ENCODE measurements at places on chromosomes 12 and 14.
A peak's percentile ranks its signal among the peaks of the same experiment; 100 is the strongest.

GRCh38 chr12:52041695-52042123 lies 9.5 kb upstream of the NR4A1 start:
- no peak for DNase-seq

DNA sequence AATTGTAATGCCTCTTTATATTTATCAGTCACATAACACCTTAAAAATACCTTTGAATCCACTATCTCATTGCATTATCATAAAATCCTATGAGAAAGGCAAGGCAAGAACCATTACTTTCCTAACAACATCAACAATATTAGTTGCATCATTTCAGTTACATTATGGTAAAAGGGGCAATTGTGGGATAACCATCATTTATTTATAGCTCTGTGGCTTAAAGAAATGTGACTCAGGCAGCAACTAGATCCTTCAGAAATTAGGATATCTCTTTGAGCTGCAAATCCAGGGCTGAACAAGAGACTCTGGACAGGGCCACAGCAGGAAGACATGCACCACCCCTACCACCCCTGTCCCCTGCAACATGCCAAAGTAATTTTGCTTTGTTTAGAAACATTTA lies 36.4 kb downstream of the EPS8 start:
- DNase-seq, result no peak

- DNase-seq, result no peak
These were observed 94.4 kb downstream of the CHGA start for GRCh38 chr14:93017301-93017797.

GRCh38 chr14:70666361-70666686 lies 24.6 kb downstream of the TTC9 start:
- DNase-seq, result peak; percentile 51

DNA sequence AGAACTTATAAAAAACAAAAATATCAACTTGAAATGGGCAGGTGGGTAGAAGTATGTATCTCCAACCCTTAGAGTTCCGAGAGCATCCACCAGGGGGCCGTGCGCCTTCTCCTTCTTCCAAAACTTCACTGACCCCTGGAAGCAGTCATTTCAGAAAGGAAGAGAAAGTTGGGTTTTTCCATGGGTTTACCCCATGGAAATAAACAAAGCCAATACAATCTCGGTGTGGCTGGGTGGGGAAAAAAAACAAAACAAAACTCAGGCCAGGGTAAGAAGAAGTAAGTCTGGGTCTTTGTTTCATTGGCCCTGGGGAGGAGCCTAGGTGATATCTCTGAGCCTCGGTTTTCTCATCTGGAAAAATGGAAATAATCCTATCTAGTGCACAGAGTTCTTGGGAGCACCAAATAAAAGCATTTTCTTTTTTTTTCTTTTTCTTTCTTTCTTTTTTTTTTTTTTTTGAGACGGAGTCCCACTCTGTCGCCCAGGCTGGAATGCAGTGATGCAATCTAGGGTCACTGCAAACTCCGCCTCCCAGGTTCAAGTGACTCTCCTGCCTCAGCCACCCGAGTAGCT lies 33.6 kb upstream of the HNF1A start:
- DNase-seq, result peak; percentile 62

GRCh38 chr14:75428230-75429104 lies 645 bp downstream of the JDP2 start:
- DNase-seq, result no peak

DNA sequence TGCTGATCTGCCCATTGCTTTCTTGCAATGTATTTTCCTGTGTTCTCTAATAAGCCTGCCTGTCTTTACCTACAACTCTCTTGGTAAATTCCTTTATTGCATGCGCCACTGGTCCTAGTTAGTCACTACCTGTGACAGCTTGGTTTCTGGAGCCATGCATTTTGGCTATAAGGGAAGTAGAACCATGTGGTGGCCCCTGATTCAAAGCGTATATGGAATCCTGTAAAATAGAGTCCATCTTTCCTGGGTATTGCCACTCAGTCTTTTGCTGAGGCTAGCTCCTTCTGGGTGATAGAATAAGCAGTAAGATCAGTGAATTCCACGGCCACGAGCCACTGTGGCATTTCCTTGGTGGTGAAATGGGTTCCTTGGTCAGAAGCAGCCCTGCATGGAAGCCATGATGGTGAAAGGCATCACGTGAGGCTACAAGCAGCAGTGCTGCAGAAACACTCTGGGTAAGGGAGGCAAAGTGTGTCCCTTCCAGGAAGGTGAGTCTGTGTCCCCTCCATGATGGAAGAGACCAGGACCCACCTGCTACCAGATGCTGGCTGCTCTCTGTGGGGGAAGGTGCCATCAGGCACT lies 19.6 kb downstream of the TNFAIP2 start:
- no peak for DNase-seq

DNA sequence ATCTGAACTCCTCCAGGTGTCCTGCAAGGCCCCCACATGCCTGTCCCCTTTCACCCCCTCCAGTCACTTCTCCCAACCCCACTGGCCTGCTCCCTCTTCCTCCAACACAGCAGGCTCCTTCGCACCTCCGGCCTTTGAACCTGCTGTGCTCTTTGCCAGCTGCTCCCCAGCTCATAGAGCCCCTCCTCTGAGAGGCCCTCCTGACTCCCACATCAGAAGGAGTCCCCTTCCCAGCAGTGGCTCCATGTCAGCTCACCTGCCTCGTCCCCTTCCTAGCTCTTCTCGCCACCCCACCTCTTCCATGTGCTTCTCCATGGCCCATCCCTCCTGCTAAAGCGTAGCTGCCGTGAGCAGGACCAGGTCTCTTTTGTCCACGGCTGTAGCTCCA lies 22.1 kb downstream of the SCARB1 start:
- no peak for DNase-seq

DNA sequence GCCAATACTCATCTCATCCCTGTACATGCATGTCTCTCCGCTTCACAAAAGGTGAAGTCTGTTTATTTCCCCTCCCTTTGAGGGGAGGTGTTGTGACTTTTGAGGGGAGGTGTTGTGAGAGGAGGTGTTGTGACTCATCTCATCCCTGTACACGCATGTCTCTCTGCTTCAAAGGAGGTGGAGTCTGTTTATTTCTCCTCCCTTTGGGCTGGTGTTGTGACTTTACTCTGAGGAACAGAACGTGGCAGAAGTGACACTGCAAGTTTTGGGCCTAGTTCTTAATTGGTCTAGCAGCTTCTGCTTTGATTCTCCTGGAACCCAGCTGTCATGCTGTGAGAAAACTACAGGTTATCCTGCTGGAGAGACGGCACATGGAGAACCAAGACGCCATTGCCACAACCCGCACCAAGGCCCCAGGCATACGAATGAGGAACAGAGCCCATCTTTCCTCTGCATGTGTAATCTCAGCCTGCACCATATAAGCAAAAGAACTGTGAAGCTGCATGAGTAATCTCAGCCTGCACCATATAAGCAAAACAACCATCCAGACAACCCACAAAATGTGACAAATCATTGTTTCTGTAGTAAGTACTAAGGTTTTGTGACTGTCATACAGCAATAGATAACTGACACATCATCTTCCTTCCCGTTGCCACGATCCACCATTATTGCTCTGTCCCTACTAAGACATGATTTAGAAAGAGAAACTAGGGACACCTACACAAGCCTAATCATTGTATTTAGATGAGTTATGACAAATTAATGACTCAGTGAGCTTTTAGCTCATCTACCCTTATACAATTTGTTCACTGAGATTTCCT lies 30.0 kb downstream of the GALNT4 start:
- no peak for DNase-seq

DNA sequence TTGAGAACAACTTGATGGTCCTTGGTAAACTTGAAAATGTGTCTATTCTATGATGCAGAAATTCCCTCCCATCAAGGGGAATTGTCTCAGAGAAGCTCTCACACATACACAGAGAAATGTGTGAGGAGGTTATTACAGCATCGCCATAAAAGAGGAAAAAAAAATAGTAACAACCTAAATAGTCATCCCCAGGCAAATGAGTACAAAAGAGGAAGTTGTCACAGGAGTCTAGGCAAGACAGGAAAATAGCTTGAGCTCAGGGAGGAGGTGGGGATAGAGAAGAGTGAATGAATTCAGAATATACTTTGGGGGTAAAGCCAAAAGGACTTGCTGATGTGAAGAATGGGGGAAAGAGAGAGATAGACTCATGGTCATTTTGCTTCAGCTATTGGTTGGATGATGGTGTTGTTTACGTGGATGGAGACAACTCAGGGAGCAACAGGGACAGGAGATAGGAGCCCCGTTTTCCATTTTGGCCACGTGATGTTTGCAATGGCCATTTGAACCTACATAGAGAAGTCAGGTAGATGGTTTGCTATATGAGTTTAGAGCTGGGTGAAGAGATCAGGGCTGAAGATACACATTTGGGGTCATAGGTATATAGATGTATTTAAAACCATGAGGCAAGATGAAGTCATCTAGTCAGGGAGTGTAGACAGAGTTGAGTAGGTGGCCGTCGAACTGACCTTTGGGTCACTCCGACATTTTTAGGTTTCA lies 20.3 kb downstream of the LRRC74A start:
- no peak for DNase-seq

DNA sequence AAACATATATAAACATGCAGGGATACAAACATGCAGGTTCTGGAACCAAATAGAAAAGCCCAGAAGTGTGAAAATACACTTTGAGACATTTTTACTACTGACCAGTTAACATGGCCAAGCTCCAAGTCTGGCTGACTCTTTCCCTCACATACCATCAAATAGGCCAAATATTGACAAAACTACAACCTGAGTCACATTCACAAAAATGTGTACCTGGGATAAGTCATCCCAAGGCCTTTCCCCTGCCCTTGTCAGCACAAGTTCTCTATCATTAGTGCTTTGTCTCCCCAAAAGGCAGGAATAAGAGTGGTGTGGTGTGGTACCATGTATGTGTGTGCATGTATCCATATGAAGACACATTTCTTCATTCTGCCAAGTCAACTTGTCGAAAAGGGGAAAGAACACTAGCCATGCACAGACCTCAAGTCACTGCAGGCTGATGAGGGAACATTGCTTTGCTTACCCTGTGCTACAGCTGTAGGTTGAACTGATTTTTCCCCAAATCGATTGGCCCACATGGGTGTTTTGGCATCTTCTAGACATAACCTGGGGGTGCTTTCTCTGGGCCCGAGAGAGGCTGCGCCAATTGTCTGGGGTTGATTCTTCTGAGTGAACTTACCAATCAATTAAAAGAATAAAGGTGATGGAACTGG lies 14.9 kb downstream of the HOXC4 start:
- DNase-seq, result no peak

- no peak for DNase-seq
These were observed 66.7 kb upstream of the STXBP6 start for GRCh38 chr14:25116607-25117006.

- no peak for DNase-seq
These were observed 66.0 kb upstream of the DDX11 start for GRCh38 chr12:31007636-31008175.

DNA sequence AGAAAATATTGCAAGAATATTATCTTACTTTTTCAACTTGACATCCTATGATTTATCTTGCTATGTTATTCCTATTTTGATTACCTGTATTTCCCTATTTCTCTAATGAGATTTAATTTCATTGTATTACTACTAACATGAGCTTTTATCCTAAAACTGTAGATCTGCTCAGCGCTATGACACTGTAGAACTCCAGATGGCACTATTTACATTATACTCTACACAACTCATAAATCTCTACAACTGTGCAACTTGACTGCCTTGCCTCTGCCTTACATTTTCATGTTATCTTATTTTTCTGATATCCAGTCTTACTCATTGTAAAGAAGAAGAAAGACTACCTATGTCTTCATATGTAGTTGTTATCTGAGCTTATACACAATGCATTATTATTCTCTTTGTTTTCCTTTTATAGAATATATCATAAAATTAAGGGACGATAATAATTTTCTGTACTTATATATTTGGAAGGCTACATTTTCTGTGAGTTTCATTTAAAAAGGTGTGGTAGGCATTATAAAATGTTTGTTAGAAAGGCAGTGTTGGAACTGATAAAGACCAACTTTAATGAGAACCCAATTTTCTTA lies 24.1 kb downstream of the NUP37 start:
- peak; percentile 10 for DNase-seq

DNA sequence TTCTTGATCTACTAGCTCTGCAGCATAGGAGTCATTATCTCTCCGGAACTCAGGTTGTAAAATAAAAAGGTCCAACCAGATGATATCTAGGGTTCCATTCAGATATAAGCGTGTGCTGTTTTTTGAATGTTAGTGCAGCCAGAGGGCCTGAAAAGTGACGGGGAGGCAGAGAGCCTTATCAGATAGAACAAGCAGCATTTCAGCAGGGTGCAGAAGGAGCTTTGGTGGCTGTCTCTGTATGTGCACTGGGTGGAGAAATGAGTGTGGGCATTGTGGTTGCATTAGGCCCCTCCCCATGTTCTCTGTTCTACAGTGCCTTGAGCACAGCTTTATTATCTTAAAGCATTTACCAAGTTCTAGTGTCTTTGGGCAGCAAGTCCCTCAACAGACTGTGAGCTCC lies 275.1 kb downstream of the NRXN3 start:
- DNase-seq, result no peak

- DNase-seq, result no peak
These were observed 25.0 kb downstream of the RAB35 start for GRCh38 chr12:120091371-120092090.

DNA sequence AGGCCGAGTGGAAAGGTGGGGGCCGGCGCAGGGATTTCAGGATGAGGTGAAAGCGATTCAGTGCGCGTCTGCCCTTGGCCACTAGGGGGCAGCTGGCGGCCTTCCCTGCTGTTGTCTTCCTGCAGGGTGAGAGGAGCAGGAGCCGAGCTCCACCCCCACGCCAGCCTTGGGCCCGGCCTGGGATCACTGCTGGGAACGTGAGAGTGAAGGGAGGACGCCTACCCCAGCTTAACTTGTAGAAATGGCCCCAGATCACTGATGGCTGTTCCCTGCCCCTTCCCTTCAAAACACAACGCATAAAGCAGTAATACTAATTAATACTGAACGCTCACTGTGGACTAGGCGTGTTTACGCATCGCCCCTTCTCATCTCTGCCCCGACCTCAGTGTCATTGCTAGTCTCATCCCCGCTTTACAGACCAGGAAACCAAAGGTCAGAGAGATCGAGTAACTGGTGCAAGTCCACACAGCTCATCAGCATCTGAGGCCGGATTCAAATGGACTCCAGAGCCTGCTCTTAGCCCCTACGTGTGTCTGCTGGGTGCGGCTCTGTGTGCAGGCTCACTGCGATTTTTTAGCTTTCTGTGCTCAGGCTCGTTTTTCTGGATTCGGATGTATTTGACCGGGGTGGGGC lies 24.3 kb downstream of the MVK start:
- DNase-seq, result peak; percentile 93

DNA sequence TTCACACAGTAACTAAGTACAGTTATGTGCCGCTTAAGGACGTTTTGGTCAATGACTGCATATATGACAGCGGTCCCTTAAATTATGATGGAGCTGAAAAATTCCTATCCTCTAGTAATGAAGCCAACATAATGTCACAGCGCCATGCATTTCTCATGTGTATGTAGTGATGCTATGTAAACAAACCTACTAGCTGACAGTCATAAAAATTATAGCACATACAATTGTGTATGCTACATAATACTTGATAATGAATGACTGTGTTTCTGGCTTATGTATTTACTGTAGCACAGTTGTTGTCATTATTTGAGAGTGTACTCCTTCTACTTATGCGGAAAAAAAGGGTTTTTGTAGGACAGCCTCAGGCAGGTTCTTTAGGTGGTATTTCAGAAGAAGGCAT lies 99.7 kb downstream of the DACT1 start:
- DNase-seq, result no peak
